ENCODE measurements at places on chromosomes 1 and 21.

DNA sequence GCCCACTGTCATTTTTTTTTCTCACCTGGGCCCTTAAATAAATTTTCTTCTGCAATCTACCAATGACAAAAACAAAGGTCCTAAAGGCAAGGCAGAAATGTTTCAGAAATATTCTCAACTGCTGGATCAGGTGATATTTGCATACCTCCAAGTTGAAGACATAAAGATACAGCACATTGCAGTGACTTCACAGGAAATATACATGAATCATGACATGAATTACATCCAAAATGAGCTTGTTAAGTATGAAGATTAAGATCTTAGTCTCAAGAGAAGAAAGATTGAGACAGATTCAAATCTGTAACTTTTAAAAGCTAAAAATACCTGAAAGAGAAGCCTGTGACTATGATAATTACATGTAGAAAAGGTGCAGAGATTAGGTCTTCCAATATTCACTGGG, 207.8 kb downstream of the SIPA1L2 start:
- no peak for DNase-seq

- DNase-seq: no peak
These were observed 42.2 kb downstream of the SPATA17 start for GRCh38 chr1:217673387-217673786.

GRCh38 chr1:180595966-180596365, 35.9 kb upstream of the XPR1 start:
- DNase-seq: no peak

GRCh38 chr1:84298684-84299535, 2.6 kb upstream of the SAMD13 start:
- DNase-seq: no peak

DNA sequence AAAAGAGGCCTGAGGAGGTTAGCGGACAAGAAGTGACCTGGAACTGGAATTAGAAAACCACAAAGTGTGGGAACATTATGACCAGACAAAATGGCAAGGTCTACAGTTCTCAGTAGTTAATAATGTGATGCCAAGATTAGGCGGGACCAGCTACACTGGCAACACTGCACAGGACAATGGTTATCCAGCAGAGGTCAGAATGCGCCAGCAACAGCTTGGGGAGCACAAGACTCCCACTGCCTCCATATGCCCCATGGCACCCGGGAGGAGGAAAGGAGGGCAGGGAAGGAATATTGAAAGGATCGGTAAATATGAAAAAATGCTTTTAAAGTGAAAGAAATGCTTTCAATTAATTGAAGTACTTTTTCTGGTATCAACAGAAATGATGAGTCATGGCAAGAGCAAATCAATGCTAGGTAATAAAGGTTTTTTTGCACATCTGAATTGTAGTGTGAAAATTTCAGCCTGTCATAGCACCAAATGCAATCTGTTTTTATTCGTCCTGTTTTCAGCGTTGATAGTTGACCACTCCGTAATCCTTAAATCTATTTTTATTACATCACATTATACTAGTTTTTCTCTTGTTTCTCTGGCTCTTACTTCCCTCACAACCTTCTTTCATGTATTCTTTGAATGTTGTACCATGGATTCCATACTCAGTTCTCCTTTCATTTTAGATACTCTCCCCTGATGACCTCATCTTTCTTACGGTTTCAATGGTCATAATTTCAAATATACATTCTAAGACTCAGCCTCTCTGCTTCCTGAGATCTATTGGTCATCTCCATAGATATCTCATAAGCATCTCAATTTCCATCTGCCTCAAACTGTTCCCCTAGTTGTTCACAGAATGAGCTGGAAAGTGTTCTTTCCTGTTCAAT, 30.7 kb downstream of the VCAM1 start:
- DNase-seq: no peak

DNA sequence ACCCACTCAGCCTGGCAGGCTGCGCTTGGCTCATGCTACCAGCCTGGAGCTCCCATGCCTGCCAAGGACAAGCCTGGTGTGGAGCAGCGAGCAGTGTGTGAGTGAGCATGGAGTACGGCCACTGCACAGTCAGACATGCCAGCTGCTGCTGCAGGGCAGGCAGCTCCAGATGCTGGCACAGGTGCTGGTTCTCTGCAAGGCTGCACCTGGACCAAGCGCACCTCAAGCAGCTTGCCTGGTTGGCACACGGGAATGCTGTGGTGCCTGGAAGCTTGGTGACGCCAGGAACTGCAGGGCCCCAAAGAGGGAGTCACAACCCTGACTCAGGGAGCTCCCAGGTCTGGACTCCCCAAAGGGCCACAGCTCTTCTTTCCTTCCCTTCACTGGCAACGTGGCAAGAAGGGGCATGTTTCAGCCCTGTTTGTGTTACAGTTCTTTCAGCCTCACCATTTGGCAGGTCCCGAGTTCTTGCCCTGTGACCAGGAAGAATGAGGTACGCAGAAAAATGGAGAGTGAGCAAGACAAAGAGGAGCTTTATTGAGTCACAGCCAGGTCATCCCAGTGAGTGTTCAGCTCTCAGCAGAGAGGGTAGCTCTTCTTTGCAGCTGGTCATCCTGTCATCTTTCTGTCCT, 26.1 kb downstream of the ACOT7 start:
- DNase-seq: no peak

GRCh38 chr1:9843576-9843945, 19.8 kb upstream of the CLSTN1 start:
- DNase-seq: no peak

Data from GOT3 (cell line).